CD4-positive, alpha-beta T cell treated with Interleukin-4 for 4 hours (primary cell): ENCODE measurements at places on chromosomes 11 and 22.

- DNase-seq: no peak
Measured at GRCh38 chr11:106879832-106880546, 138.3 kb downstream of the GUCY1A2 start.

GRCh38 chr22:32994041-32994830 is 63.9 kb downstream of the SYN3 start:
- no peak for DNase-seq

DNA sequence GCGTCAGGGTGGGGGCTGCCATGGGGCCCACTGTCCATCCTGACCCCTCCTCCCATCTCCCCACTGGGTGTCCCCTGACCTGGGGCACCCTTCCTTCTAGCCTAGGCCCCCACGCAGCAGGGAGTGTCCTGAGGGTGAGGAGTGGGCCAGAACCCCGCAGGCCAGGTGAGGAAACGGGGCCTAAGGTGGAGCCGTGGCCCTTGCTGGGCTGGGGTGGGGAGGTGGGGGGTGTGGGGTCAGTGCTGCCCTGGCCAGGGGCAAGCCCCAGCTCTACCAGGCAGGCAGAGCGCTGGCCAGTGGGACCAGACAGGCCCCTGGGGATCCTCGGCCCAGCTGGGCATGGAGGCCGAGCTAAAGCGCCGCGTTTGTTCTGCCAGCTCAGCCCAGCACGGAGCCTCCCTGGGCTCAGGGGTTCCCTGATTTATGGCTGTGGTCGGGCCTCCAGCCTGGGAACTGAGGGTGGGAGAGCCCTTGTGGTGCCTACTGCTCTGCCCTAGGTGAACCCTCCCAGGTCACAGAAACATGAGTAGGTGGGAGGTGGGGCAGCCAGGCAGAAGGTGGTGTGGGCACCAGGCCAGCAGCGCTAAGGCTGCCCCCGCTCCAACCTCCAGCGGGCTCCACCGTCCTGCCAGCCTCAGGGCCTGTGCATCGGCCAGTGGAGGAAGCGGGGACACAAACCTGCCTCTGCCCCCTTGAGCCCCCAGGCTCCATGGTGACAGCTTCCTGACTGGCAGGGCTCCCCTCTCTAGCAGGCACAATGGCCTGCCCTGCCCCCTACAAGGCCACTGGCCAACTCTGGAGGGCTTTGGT is 22.4 kb downstream of the TRMU start:
- DNase-seq: no peak

DNA sequence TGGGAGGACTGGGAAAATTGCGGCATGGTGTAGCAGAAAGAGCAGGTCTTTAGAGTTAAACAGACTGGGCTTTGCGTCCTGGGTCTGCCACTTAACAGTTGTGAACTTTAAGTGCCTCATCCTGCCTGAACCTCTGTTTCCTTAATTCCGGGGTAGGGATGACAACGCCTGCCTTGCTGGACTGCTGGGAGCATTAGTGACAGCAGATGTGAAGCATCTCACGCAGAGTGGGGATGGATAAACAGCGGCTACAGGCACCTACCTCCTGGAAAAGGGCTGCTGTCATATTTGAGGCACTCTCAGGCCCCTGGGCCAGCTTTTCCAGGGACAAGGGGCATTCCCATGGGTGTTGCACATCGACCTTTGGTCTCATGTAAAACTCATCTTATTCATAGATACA is 572.2 kb downstream of the TBC1D22A start:
- DNase-seq: no peak

DNA sequence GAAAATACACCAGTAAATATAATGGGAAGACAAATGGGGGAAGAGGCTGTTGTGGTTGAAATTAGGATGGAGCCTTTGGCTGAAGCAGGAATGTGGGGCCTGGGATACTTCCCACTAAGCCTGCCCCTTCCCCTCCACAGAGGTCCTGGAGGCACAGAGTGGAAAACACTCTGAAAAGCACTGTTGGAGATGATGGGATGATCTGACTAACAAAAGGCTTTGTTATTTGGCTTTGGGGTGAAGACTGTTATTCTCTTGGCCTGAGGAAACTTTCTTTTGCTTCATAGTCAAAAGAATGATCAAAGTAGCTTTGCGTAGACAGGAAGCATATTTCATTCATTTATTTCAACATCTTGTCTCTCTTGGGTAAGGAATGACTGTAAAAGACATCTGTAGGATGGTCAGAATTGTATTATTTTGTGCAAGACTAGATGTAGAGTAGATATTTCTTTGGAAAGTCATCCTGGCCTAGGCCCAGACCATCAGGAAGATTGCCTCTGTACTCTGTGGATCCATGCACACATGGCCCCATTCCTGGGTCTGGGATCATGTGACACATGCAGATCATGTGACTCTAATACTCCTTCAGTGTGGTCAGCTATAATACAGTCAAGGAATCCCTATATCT is 111.4 kb downstream of the SPON1 start:
- DNase-seq: no peak

DNA sequence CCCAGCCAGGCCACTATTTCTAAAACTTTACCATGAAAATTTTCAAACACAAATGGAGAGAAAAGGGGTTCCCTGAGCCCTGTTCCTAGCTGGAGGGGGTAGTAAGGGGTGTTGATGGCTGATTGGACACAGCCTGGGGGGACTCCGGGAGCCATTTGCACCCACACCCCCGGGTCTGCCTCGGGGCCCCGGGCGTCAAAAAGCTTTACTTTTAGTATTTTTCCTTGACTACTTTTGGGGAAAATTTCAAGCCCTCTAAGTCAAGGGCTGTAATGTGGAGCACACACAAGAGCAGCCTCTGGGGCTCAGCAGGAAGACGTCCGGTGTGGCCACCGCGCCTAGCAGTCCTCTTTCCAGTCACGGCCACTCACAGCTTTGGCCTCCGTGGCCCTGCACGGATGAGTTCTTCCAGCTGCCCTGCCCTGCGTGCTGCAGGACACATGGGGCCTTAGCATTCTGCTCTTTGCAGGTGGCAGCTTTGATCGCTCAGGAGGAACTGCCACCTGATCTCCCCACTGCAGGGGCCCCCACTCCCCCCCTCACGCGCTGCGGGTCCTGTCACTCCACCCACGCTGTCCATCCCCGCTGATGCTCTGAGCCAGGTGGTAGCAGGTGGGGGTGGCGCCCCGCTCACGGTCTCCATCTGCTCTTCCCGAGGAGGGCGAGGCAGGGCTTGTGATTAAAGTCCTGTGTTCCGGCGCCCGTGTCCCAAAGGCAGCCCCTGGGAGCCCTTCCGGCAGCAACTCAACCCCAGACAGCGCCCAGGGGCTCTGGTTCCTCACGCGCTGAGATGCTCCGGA is 14.4 kb downstream of the RNH1 start:
- no peak for DNase-seq

DNA sequence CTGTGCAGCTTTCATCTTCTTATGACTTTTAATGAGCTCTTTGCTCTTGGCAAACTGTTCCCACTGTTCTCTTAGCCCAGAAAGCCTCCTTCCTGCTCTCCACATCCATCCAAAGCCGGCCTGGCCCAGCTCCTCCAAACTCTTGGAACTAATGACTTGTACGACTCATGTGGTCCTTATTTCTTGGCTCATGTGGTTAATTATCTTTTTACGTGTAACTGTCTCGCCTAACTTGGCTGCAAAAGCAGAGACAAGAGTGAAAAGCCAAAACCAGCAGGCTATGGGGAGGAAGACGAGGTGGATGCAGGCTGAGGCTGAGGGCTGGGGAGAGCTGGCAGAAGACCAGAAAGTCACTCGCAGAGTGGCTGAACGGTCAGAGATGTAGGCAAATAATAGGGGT is 5.5 kb downstream of the CSNK2A3 start:
- no peak for DNase-seq

DNA sequence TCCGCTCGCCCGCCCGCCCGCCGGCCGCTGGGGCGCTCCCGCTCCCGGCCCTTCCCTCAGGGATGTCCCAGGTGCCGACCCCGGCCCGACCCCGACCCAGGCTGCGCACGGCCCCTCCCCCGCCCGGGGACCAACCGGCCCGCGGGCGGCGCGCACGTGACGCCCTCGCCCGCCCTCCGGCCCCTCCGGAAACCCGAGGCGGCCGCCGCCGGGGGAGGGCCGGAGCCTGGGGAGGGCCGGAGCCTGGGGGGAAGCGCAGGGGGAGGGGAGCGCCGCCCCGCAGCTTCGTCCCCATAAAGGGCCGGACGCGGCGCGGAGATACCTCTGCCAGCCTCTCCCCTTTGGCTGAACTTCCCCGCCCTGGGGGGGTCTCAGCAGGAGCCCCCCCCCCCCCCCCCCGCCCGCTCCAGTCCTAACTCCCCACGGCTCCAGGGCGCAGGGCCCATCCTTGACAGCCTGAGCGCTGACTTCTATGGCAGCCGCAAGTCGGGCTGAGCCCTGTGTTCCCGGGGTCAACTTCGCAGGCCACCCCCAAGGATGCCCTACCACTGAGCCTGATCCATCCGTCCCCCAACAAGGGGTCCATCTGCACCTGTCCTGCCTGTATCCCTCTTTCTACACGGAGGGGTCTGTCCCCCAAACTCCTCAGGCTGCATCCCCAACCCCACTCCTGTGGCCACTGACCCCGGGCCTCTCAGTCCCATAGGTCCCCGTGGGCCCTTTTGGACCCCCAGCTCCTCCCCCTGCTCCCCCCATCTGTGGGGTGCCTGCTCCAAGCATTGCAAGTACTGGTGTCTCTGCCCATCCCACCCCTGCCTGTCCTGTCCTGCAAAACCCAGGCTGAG is at the start of gene MAPK12:
TSS of gene MAPK12 (minus strand) at position 69 of the 845 bp plus-strand sequence. CDS start 174 bp downstream, outside the sequence.
- DNase-seq: no peak

- DNase-seq: peak; percentile 73
Measured at GRCh38 chr22:50250555-50251476, at the start of gene HDAC10. Gene HDAC10 (minus strand): TSS chr22:50251265. CDS start chr22:50251032, 233 bp downstream.

DNA sequence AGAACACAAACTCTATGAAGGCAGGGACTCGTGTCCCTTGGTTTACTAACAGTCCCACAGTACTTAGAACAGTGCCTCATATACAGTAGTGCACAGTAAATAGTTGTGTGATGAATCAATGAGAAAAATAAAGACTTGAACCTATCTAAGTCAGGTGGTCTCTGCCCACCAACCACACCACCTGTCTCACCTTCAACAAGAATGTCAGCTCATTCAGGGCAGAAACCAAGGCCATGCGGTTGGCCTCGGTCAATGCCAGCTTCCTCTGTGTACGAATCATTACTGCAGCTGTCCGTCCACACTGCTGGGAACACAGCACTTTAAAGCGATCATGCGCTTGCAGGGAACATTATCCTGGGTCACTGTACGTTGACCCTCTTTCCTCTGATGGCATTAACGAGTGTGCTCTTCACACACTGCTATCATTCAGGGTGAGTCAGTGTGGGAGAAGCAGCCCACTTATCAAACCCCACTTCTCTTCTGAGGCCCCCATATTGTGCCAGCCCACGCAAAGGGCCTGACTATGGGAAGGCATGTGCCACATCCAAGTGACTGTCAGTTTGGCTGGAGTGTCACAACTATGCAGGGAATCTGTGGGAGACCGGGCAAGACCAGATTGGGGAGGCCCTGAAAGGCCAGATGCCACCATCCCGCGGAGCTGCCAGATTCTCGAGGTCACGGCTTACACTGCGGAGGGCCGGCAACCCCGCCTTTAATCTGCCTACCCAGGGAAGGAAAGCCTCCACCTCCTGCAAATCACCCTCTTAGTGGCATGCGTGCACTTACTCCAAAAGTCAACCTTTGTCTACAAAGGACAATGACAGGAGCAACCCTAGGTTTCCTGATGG is 36.1 kb downstream of the LARGE1 start:
- no peak for DNase-seq

DNA sequence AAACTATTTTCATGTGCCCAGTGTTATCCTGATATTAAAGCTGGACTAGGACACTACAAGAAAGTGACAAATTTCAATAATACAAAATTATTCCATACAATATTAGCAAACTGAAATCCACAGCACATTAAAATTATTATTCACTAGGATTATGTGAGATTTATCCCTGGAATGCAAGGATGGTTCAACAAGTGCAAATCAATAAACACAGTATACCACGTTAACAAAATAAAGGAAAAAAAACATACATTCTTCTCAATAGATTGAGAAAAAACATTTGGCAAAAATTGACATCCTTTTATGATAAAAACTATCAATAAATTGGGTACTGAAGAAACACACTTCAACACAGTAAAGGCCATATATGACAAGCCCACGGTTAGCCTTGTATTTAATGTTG is 1758.2 kb upstream of the RAG2 start:
- DNase-seq: no peak

- DNase-seq: no peak
Measured at GRCh38 chr22:20580611-20581502, 73.4 kb downstream of the MED15 start.

- peak; percentile 79 for DNase-seq
Measured at GRCh38 chr11:62694455-62695167, 5.3 kb upstream of the LRRN4CL start.

DNA sequence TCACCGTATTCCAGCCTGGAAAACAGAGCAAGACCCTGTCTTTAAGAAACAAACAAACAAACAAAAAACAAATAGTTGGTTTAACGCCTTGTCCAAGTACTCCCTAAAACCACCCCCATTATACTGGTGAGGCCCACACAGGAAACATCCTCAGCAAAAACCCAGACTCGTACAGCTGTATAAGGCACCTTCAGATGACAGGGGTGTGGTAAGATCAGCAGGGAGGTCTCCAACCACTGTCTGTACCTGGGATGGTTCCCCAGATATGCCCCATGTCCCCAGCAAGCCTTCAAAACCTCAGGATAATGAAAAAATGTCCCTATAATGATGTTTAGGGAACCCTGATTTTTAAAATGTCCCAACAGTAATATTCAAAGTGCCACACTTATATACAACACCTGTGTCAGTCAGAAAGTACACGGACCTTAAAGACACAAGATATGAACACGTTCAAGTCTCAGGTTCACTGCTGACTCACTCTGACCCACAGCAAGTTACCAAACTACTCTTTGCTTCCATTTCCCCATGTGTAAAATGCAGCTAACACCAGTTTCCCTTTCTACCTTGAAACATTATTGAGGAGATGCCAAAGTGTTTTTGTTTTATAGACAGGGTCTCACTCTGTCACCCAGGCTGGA is 9.3 kb downstream of the SF3A1 start:
- no peak for DNase-seq
